Left kidney (tissue), 8 donors: ENCODE measurements at places on chromosomes 7 and 10. TPM values are rescaled to one million over a fixed set of nuclear protein-coding genes. Genes with fewer than 3 reads are reported as not detected.

Gene RAMP3
- polyA plus RNA-seq, result 8.2 TPM

Gene CCT6A
- polyA plus RNA-seq, result 316 TPM

Gene SFTPA1
- not detected for polyA plus RNA-seq

Gene BET1
- 47.4 TPM for polyA plus RNA-seq

Gene CFTR
- 11.3 TPM for polyA plus RNA-seq

Gene OPN1SW
- polyA plus RNA-seq, result 2.2 TPM

Gene TLX1
- polyA plus RNA-seq, result not detected

Gene GSTO2
- polyA plus RNA-seq, result 52.8 TPM

Gene RHOBTB1
- 99.3 TPM for polyA plus RNA-seq

Gene SMIM30
- polyA plus RNA-seq, result 88.6 TPM

Gene SPDYE8
- polyA plus RNA-seq, result 1.1 TPM

Gene DDC
- polyA plus RNA-seq, result 76.2 TPM

Gene CNPY1
- not detected for polyA plus RNA-seq

Gene PAPOLB
- polyA plus RNA-seq, result 0.18 TPM

Gene ELN
- polyA plus RNA-seq, result 46.4 TPM

Gene LRRC18
- polyA plus RNA-seq, result 0.20 TPM

Gene C7orf57
- 0.95 TPM for polyA plus RNA-seq

Gene FAM25A
- polyA plus RNA-seq, result not detected

Gene AKR1D1
- polyA plus RNA-seq, result 0.08 TPM

Gene VAX1
- polyA plus RNA-seq, result not detected

Gene ZNF398
- polyA plus RNA-seq, result 15.6 TPM

Gene HK1
- polyA plus RNA-seq, result 51.3 TPM

Gene CALML5
- polyA plus RNA-seq, result not detected

Gene ACSL5
- 4.7 TPM for polyA plus RNA-seq
